WTC11 (cell line): ENCODE measurements at places on chromosomes 2 and 18. TPM values are rescaled to one million over a fixed set of nuclear protein-coding genes. Genes with fewer than 3 reads are reported as not detected.

DNA sequence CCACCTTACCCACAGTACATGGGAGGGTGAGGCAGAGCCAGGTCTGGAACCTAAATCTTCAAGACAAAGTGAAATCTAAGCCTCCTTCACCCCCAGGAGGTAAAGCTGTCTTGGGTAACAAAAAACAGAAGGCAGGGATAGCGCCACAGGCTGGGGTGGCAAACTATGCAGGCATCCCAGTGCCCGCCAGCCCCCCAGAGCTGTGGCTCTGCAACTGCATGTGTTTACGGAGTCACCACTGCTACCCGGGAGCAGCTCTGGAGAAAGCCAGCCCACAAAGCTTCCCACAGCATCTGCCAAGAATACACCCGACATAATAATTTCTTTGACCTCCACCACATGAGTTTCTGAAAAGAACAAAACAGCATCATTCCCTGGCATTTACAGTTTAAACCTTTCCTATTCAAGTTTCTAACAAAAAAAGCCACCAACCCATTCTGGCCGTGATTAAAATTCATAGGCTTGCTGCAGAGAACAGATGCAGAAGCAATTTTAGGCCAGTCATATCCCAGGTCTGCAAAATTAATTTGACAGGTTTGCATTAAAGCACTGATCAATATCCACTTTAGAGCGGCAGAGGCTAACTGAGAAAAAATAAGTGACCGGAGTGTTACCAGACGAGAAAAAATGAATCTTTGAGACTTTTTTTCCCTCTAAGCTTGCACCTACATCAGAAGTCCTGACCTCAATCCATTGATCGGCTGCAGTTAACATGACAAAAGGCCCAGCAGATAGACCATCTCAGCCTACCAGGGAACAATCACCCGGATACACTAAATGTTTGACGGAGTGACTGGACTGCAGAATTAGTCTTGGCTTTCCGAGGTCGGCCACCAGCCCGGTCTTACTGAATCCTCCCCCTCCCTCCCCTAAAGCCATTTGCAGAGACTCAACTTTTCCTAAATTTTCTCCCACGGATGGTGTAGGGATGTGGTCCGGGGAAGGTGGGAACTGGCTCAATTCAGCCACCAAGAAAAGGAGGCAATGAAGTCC lies 309.6 kb upstream of the SKOR2 start:
- peak overlapping the region; percentile 91 for H3K27ac ChIP-seq
- H3K4me3 ChIP-seq, result peak overlapping the region; percentile 35
- peaks cover 27% of the 10 kb centered on the region for H3K27me3 ChIP-seq
- peak; percentile 53 for DNase-seq
- H3K4me1 ChIP-seq, result peaks cover 55% of the 10 kb centered on the region
- H3K36me3 ChIP-seq, result peaks cover 23% of the 10 kb centered on the region

- no peaks in the 10 kb centered on the region for H3K27me3 ChIP-seq
- H3K4me3 ChIP-seq, result no peak overlapping the region
- H3K4me1 ChIP-seq, result peaks cover 20% of the 10 kb centered on the region
- DNase-seq, result no peak
- no peaks in the 10 kb centered on the region for H3K36me3 ChIP-seq
- no peak overlapping the region for H3K27ac ChIP-seq
These were observed 99.5 kb downstream of the MAP4K4 start for GRCh38 chr2:101796825-101797600.

GRCh38 chr2:144096531-144096930 lies 423.4 kb downstream of the ZEB2 start:
- no peak overlapping the region for H3K4me3 ChIP-seq
- peaks cover 6% of the 10 kb centered on the region; the same call in 1 of the 2 replicates for H3K4me1 ChIP-seq
- no peaks in the 10 kb centered on the region for H3K27me3 ChIP-seq

Gene SS18
- 73.0 to 79.1 TPM (median 75.6 TPM) in 3 replicates for total RNA-seq

Gene RNF144A
- total RNA-seq, result 12.5 to 13.6 TPM (median 12.8 TPM) in 3 replicates

GRCh38 chr2:96556441-96557330 lies 20.1 kb downstream of the ARID5A start:
- H3K27ac ChIP-seq, result 0 out of 2 replicates have a peak overlapping the region, but pooled peaks have one; percentile 26
- H3K27me3 ChIP-seq, result peaks cover 3% of the 10 kb centered on the region; the same call in 1 of the 2 replicates
- H3K4me1 ChIP-seq, result peaks cover 16% of the 10 kb centered on the region
- DNase-seq, result no peak
- H3K4me3 ChIP-seq, result no peak overlapping the region
